Left forelimb (tissue), 1 donor: ENCODE measurements at places on chromosomes 5 and 9.

- DNase-seq, result no peak
Observed at GRCh38 chr9:78348848-78349247, 51.9 kb downstream of the PSAT1 start.

DNA sequence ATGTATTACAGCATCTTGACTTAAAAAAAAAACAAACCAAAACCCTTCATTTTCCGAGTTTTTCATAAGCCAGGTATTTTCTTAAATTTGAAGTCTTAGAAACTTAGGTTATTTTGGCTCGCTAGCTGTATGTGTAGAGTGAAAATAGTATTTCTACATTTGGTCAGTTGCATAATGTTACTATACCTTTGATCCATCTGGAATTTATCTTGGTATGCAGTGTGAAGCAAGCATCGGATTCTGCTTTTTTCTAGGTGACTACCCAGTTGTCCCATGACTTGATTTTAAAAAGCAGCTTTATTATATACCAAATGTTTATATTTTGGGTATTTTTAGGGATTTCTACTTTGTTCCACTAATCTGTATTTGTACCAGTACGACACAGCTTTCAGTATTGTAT lies 27.7 kb downstream of the UBAP1 start:
- DNase-seq, result no peak

- no peak for DNase-seq
Observed at GRCh38 chr9:79145442-79145841, 426.3 kb upstream of the TLE4 start.

DNA sequence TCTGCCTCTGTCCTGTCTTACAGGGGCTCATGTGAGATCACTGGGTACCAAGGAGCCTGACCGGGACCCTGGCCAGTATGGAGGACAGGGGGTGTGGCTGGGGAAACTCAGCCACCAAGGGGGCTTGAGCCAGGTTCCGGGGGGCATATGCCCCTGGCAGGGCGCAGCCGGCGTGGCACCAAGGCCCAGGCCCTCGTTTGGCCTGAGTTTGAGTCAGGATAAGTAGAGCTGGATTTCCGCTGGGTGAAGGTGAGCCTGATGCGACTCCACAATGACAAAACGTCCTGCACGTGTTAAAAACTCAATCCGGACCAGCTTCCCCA lies 616 bp upstream of the TSPAN17 start:
- DNase-seq, result no peak

- no peak for DNase-seq
Observed at GRCh38 chr5:174990909-174991308, 266.5 kb downstream of the MSX2 start.
